ENCODE measurements at places on chromosomes 3 and 15.

DNA sequence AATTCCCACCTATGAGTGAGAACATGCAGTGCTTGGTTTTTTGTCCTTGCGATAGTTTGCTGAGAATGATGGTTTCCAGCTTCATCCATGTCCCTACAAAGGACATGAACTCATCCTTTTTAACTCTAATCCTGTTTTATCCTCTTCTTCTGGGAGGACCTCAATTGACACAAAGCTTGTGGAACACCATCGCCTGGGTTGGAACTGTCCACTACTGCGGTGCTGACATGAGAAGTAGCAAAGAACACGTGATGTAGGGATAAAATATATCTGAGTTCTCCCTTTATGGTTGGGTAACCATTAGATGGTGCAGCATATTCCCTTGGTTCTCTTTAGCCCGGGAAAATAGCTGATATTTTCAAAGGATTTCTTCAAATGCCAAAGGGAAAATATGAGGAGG lies 105.3 kb upstream of the TOPAZ1 start:
- H3K27ac ChIP-seq: no peak overlapping the region
- H3K4me3 ChIP-seq: no peak overlapping the region
- H3K27me3 ChIP-seq: no peaks in the 10 kb centered on the region
- no peaks in the 10 kb centered on the region for H3K36me3 ChIP-seq
- H3K4me1 ChIP-seq: no peaks in the 10 kb centered on the region

DNA sequence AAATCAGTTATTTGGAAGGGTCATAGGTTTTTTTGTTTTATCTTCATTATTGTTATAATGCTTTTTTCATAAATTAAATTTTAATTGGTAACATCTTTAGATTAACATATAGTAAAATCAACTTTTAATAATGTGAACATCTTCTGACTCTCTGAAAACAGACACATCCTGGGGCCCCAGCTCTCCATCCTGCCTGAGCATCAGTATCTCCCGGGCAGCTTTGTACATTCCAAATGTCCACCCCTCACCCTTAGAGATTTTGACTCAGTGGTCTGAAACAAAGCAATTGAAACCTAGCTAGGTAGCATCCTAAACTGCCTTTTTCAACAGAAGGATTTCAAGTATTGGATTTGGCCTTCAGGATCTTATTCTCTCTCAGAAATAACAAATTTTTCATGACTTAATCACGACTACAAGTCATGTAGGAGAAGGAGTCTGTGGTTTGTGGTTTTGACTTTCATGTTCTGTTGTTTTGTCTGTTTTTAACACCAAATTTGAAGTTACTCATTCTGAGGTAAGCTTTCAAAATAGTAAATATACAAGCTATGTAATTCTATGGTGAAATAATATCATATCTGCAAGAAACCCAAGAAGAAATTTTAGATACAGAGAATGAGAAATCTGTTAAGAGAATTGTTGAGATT lies 147.3 kb upstream of the UBE2E2 start:
- H3K4me1 ChIP-seq: no peaks in the 10 kb centered on the region
- no peaks in the 10 kb centered on the region for H3K27me3 ChIP-seq
- H3K36me3 ChIP-seq: no peaks in the 10 kb centered on the region

GRCh38 chr3:152031321-152031720 lies 157.9 kb downstream of the SUCNR1 start:
- no peak overlapping the region for H3K27ac ChIP-seq
- no peak overlapping the region for H3K4me3 ChIP-seq
- no peaks in the 10 kb centered on the region for H3K4me1 ChIP-seq
- peaks cover 10% of the 10 kb centered on the region for H3K36me3 ChIP-seq

DNA sequence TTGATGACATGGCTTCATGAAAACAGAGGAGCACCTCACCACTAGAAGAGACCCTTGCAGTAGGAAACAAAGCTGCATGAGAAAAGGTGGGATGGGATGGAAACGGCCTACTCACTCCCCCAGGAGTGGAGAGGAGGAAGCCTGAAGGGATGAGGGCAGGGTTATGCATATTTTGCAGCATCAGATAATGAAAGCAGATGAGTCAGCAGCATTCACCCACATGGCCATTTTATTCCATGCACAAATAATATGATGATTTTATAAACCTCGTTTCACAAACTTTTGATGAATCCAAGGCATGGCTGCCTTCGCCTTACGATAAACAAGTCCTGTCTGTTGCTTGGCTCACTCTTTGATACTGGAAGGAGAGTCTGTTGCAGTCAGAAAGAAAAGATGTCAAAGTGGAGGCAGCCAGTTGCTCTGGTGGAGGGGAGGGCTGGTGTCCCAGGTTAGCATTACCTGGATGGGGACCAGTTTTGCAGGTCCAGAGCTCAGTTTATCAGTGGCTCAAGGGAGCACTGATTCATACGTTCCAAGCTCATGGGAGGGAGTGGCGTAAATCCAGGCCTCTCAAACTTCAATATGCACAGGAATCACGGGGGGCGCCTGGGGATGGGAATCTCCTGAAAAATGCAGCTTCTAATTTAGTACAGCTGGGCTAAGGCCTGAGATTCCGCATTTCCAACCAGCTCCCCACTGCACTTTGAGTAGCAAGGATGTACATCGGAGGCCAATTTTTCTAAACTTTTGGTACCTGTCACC lies 9.2 kb upstream of the EHD4 start:
- no peaks in the 10 kb centered on the region for H3K27me3 ChIP-seq
- H3K4me3 ChIP-seq: no peak overlapping the region
- no peak overlapping the region for H3K27ac ChIP-seq
- DNase-seq: no peak
- no peaks in the 10 kb centered on the region for H3K36me3 ChIP-seq

DNA sequence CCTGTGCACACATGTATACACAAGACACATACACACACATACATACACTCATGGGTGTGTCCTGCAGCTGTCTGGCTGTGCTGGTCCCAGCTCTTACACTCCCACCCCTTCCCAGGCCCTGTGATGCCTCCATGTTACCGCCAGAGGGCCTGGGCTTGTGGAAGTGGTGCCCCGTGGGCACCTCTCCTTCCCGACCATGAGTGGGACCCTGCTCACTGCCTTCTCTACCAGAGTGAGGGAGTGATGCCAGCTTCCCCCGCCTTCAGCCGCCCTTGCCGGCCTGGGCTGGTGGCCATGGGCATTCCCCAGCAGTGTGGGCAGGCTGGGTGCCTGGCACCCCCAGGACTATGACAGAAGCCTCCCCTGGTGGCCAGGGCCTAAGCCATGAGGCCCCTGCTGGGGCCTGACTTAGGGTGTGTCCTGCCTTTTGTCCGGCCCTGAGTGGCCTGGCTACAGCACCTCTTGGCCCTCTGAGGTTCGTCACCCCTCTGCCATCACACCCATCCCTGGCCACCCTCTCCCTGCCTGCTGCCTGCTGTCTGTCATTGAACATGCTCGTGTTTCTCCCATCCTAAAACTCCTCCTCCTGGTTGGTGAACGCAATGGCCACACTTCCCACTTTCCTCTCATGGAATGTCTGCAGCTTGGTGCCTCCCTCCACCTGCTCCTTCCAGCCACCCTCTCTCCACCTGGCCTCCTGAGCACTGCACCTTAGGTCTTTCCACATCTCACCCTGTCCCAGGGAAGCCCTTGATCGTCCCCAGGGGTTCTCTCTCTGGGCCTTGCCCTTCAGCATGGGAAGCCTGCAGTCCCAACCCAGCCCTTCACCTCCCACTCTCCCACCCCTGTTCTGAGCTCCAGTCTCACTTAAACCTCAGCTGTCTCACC lies 14.6 kb downstream of the HDAC11 start:
- no peak overlapping the region for H3K27ac ChIP-seq
- H3K27me3 ChIP-seq: no peaks in the 10 kb centered on the region
- no peaks in the 10 kb centered on the region for H3K4me1 ChIP-seq
- H3K36me3 ChIP-seq: no peaks in the 10 kb centered on the region

DNA sequence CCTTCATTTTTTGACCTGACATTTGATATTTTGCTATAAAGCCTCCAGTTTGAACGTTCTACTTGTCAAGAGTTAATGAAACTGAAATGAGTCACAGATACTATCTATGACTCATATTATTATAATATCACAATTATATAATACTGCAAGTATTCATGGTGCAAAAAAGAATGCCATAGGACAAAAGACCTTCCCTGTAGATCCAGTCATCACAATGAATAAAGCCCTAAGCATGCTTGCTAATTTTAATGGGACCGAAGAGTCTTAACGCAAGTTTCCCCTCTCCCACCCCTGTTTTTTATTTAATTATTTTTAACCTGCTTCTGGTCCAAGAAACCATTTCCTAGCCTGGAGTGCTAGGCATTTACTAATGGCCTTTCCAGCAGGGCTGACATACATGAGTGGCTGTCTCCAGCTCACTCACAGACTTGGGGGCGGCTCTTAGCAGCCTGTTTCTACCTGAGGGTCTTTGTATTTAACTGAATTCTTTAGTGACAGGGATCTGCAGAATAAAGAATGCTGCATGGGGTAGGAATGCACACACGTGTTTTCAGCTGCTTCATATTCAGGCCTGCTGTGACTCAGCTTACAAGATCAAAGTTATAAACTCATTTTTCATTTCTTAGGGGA lies 61.2 kb downstream of the THBS1 start:
- no peak overlapping the region for H3K4me3 ChIP-seq
- H3K27ac ChIP-seq: no peak overlapping the region
- H3K36me3 ChIP-seq: no peaks in the 10 kb centered on the region
- H3K27me3 ChIP-seq: no peaks in the 10 kb centered on the region
- no peak for DNase-seq
- no peaks in the 10 kb centered on the region for H3K4me1 ChIP-seq
